ENCODE measurements at places on chromosomes 7 and 10.

GRCh38 chr10:68470300-68470699, 1.5 kb downstream of the DNA2 start:
- no peak for DNase-seq

GRCh38 chr7:116284390-116284789, 74.1 kb downstream of the TES start:
- DNase-seq: no peak

- DNase-seq: no peak
Measured at GRCh38 chr10:104767745-104768144, 126.7 kb downstream of the SORCS3 start.

DNA sequence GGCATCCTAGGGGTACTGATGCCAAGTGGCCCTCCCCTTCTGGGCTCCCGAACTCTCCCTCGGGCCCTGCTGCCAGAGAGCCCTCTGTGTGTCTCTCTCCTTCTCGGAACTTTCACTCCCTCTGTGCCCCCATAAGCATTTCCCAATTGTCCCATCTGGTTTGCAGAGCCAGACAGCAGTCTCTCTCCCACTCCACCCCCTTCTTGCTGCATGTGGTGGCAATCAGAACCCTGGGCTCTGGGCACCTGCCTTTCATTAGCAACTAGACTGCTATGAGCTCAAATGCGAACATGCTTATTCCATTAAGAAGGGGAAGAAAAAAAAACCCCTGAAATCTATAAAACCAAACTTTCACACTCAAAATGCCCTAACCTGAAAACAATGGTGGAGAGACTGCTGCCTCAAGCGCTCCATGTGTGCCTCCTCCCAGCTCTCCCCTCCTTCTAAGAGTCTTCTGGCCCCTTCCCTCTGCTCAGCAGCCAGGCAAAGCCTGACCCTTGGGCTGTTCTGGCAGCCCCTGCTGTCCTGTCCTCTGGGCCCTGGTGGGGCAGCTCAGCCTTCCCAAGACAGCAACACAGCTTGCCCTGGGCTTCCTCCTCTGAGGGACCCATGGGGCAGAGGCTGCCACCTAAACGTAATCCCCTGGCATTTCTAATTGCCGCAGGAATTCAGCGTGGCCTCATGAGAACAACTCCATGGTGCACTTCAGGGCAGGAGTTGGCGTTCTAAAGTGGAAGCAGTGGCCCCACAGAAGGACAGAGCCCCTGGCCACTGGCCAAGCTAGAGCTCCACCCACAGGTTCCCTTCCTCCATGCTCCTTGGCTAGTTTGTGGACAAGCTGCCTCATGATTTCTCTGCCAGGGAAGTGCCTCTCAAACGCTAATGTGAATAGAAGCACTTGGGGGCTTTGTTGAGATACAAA, 415.4 kb downstream of the PLXNA4 start:
- no peak for DNase-seq

- no peak for DNase-seq
Measured at GRCh38 chr10:19828278-19829049, 12.2 kb downstream of the PLXDC2 start.

GRCh38 chr7:95804052-95804451, 31.7 kb downstream of the DYNC1I1 start:
- DNase-seq: no peak

GRCh38 chr7:158396301-158396905, 191.2 kb downstream of the PTPRN2 start:
- no peak for DNase-seq

- no peak for DNase-seq
Measured at GRCh38 chr10:130021383-130021950, 57.4 kb upstream of the EBF3 start.

GRCh38 chr7:37920849-37921805, 687 bp downstream of the EPDR1 start:
- DNase-seq: no peak

- no peak for DNase-seq
Measured at GRCh38 chr10:118804262-118804773, 49.5 kb upstream of the CACUL1 start.
